ENCODE measurements at places on chromosomes 7 and 10. TPM values are rescaled to one million over a fixed set of nuclear protein-coding genes. Genes with fewer than 3 reads are reported as not detected.
A peak's percentile ranks its signal among the peaks of the same experiment; 100 is the strongest.

Gene TACR2
- 2.4 TPM for total RNA-seq

Gene TMEM26
- 3.7 TPM for total RNA-seq

Gene PLXDC2
- total RNA-seq, result 83.6 TPM

Gene CPA2
- not detected for total RNA-seq

Gene WEE2
- total RNA-seq, result not detected

Gene FEZF1
- total RNA-seq, result 2.6 TPM

DNA sequence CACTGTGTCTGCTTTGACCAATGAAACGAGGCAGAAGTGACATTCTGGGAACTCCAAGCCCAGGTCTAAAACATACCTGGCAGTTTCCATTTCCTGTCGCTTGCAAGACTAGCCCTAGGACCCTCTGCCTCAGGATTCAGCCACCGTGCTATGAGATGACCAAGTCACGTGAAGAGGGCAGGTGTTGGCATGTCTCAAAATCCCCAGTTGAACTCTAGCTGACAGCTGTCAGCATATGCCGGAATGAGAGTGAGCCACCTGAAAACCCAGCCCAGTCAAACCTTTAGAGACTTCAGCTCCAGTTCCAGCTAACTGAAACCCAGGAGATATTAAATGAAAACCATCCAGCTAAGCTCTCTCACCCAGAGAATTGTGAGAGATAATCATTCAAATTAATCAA, 89.9 kb upstream of the PPP1R3A start:
- H3K27ac ChIP-seq, result no peak overlapping the region
- H3K4me1 ChIP-seq, result no peaks in the 10 kb centered on the region
- no peak overlapping the region for H3K4me3 ChIP-seq
- H3K36me3 ChIP-seq, result no peaks in the 10 kb centered on the region
- DNase-seq, result no peak
- no peaks in the 10 kb centered on the region for H3K27me3 ChIP-seq

DNA sequence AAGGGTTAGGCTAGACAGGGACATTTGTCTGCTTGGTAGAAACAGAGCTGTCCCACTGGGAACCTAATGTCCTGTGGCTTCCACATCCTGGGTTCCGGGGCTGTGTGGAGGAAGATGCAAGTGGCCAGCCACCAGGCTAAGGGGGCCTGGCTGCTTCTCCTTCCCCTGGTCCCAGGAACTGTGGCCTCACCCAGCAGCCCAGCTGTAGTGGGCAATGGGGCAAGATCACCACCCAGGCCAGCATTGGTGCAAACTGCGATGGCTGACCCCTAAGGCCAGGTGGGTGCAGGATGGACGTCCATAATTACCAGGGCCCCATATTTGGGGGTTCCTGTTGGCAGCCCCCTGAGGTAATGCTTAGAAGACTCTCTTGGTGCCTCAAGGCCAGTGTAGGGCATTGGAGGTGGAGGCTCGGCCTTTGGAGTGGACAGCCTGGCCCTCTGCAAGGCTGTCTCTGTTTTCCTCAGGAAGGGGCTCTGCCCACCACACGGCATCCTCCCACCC, 226.7 kb downstream of the TCF7L2 start:
- no peaks in the 10 kb centered on the region for H3K27me3 ChIP-seq
- no peak overlapping the region for H3K4me3 ChIP-seq
- no peak for DNase-seq
- H3K36me3 ChIP-seq, result no peaks in the 10 kb centered on the region
- H3K27ac ChIP-seq, result no peak overlapping the region

DNA sequence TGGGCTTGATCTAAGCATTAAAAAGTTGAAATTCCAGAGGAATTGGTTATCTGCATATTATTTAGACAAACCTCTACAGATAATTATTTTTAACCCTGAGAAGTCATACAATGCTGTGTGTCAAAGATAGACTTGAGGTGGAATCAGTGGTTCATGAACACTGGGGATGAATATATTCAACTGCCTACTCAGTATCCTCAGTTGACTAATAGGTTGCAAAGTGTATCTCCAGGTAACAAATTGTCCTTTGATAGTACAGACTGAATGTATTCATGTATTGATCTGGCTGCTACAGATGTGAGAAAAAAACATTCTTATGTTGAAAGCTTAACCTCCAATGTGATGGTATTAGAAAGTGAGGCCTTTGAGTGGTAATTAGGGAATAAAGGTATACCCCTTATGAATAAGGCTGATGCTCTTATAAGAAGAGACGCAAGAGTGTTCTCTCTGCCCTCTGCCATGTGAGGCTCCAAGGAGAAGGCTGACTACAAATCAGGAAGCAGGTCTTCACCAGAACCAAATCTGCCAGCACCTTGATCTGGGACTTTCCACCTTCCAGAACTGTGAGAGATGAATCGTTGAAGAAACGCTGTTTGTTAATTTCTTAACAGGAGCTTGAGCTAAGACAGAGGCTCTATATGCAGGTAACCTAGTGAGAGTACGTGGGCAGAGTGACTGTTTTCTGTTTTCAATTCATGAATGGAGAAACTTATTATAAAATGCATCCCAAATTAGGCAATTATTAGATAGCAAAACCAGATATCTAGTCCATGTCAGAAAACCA, 7.5 kb downstream of the MRPL32 start:
- DNase-seq, result no peak
- no peaks in the 10 kb centered on the region for H3K36me3 ChIP-seq
- H3K4me1 ChIP-seq, result no peaks in the 10 kb centered on the region
- H3K27me3 ChIP-seq, result no peaks in the 10 kb centered on the region

DNA sequence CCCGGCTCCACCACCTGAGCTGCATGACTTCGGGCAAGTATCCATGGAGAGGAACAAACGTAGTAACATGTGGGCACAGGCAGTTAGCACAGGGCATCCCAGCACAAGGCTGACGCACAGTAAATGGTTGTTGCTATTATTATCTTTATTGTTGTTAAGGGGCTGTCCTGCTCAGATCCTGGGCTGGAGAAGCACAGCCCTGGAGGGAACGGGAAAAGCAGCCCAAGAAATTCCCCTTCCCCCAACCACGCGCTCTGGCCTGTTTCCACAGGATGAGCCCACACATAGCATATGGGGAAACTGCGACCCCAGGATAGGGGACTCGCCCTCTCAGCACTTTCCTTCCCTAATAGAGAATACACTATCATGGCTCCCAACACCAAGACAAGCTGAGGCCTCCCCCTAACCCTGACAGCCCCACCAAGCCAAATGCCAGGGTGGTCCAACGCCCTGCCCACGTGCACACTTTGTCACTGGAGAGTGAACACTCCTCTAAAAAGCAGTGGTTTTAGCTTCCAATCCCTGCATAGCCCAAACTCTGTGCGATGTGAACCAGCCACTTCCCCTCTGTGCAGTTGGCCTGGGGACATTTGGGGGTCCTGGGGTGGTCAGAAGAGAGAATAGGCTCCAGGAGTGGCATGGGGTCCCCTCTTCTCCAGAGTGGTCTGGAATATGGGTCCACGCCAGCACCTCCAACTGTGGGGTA, 11.0 kb downstream of the PSD start:
- DNase-seq, result no peak
- H3K4me3 ChIP-seq, result no peak overlapping the region
- no peak overlapping the region for H3K27ac ChIP-seq
- no peaks in the 10 kb centered on the region for H3K36me3 ChIP-seq

GRCh38 chr10:77949167-77949566, 22.6 kb upstream of the DLG5 start:
- peak; percentile 59 for DNase-seq
- no peaks in the 10 kb centered on the region for H3K36me3 ChIP-seq
- H3K4me1 ChIP-seq, result no peaks in the 10 kb centered on the region

GRCh38 chr10:126599949-126600682, 70.4 kb downstream of the C10orf90 start:
- H3K27ac ChIP-seq, result no peak overlapping the region
- no peaks in the 10 kb centered on the region for H3K36me3 ChIP-seq

GRCh38 chr10:69466689-69467088, 15.4 kb downstream of the TSPAN15 start:
- no peak overlapping the region for H3K27ac ChIP-seq
- no peak overlapping the region for H3K4me3 ChIP-seq
- DNase-seq, result no peak

DNA sequence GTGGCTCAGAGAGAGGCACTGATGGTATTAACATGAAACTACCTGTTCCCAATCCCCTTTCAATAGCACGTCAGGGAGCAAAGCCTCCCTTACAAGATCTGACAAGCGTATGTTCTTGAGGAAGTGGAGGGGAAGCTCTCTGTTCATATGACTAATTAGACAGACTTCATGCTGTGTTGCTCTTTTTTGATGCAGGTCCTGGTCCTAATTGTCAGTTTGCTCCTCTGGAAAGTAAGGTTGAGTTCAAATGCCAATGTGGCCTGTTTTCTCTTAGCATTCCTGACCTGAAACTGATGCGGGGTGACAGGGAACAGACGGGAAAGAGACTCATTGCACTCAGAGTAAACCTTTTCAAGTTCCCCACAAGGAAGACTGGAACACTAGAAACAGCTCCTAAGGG, 27.0 kb upstream of the TBX20 start:
- H3K27me3 ChIP-seq, result no peaks in the 10 kb centered on the region
- H3K4me3 ChIP-seq, result no peak overlapping the region
- H3K4me1 ChIP-seq, result no peaks in the 10 kb centered on the region
- H3K27ac ChIP-seq, result no peak overlapping the region
- DNase-seq, result no peak
- no peaks in the 10 kb centered on the region for H3K36me3 ChIP-seq

DNA sequence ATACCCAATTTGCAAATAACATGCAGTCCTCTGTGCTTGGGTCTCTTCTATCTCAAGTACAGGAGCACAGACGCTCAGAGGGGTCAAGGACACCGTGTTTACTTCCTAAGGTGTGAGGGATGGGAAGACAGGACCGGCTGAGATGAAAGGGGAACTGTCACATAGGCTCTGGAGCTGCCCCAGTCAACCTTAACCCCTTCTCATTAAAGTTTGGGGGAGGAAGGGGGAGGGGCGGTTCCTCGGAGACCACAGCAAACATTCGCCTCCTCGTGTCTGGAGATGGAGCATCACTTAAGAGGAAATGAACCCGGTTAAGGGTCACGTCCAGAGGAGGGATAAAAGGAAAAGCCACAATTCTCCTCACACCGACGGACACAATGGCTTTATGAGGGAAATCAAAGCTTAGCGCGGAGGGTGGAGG, 1.1 kb downstream of the SH3PXD2A start:
- H3K4me1 ChIP-seq, result peaks cover 13% of the 10 kb centered on the region
- H3K4me3 ChIP-seq, result peak overlapping the region; percentile 52
- H3K36me3 ChIP-seq, result no peaks in the 10 kb centered on the region

- no peak for DNase-seq
- H3K4me1 ChIP-seq, result no peaks in the 10 kb centered on the region
- H3K4me3 ChIP-seq, result no peak overlapping the region
- H3K36me3 ChIP-seq, result no peaks in the 10 kb centered on the region
Measured at GRCh38 chr7:4851459-4852422, 10.1 kb downstream of the PAPOLB start.

Measured in prostate gland (tissue), 2 donors.